Activated CD4-positive, alpha-beta T cell treated with anti-CD3 and anti-CD28 coated beads, Interleukin-2, amount 50 U/mL, for 48 hours (primary cell): ENCODE measurements at places on chromosomes 11 and 22.

GRCh38 chr22:27090611-27091011 is 433.2 kb downstream of the MIAT start:
- DNase-seq: no peak

DNA sequence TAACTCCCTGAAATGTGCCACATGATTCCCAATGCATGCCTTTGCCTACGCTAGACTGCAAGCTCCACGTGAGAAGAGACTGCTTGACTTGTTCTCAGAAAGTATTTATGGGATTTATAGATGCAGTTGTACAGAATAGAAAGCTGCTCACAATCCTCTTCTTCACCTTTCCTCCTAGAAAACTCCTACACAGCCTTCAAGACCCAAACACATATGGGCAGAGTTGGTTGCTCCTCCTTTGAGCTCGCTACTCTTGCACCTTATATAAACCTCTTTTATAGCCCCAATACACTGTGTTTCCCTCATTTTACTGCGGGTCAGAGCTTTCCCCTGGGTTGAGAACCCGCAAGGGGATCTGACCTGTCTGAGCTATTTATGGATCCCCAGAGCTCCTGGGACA is 16.4 kb downstream of the C1QTNF6 start:
- DNase-seq: no peak

DNA sequence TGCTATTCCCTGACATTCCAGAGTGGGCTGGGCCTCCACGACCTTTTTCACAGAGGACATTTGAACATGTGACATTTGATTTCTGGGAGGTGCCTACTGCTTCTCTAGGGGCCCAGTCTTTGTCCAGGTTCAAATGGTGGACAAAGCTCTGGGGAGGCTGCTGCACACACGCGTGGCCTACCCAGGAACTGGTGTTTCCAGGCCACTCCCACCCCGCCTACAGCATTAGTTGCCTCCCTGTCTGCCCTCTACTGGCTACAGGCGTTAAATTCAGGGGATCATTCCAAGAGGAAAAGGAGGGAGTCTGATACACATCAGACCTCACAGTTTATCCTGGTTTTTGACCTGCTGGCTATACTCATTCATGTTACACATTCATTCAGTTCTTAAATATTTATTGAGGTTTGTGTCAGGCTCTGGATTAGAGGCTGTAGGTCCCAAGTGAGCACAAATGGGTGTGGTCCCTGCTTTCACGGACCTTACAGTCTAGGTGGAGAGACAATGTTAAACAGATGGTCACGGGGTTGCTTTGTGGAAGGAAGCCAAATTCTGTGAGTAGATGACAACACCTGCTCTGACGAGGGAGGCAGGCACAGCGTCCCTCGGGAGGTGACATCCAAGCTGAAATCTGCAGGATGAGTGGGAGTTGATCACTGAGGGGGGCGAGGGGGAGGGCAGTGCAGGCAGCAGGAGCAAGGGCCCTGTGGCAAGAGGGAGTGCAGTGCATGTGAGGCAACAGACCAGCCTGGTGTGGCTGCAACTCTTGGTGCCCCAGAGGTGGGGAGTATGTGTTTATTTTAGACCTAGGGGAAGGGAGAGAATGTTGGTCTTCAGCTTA is 11.8 kb downstream of the TUB start:
- peak; percentile 63 for DNase-seq

- no peak for DNase-seq
These were observed 60.7 kb downstream of the CDKN1C start for GRCh38 chr11:2824851-2825250.

DNA sequence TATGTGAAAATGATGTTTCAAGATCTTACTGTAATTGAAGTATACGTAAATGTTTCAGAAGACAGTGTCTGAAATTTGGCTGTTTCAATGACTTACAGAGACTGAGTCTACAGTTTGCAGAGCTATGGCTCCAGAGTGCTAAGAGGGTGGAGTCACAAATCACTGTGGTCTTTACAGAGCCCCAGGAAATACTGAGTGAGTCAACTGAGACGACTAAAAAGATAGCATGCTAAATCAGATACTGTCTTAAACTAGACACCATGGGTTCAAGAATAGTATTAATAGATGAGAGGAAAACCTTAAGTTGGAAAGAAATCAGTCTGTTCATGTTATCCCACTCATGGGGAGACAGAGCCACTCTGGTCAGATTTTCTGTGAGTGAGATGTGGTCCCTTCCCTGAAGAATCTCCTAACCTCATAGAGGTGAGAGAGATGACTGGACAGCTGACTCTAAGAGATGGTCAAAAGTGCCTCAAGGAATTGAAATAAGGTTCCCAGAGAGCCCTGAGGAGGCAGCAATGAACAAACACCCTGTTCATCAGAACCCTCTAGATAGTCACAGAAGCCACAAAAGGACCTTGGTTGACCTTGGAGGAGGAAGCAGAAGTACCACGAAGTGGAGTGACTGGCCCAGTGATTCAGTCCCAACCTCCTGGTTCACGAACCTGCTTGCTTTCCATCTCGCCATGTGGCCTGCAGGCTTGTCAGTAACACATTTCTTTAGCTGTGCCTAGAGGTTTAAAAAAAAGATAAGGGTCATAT is 30.2 kb downstream of the C11orf91 start:
- no peak for DNase-seq

DNA sequence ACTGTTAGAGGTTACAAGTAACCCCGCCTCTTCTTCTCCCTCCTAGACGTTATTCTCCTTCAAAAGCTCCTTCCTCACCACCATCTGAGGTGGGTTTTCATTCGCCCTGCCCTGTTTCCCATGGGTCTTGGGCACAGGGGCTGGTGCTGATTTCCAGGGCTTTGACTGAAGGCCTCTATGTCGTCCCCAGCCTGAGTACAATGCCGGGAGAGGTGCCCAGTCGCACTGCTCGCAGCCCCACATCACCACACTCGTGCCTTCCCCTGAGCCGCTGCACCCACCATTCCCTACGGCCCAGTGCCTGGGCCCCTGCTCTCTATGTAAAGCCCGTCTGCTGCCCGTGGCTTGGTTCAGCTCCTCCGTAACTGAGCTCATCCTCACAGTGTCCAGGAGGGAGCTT is 169.8 kb downstream of the DSCAML1 start:
- DNase-seq: no peak

GRCh38 chr11:74011360-74012073 is 2.6 kb upstream of the UCP3 start:
- DNase-seq: peak; percentile 64

DNA sequence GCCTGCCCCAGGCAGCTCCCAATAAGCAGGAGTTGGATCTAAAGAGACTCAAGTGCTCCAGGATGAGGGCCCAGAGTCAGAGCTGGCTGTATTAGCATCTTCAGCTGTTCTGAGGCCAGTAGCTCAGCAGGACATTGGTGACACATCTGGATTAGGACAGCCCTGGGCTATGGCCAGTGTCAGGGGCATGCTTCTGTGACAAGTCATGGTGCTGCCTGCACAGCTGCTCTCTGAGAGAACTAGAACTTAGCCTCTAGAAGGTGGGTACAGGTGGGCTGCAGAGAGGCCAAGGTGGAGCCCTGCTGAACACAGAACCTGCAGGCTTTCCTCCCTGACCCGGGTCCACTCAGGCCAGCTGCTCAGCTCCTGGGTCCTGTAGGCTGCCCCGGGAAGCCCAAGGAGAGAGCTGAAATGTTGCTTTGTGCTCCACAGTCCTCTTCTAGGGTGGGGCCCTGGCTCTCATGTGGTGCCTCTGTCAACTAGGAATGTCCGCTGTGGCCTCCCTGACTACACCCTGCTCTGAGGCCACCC is 426.9 kb downstream of the SOX6 start:
- DNase-seq: no peak
